ENCODE measurements at places on chromosomes 12 and 14.

GRCh38 chr14:74414403-74415114 is 11.5 kb downstream of the SYNDIG1L start:
- peak; percentile 9 for DNase-seq

DNA sequence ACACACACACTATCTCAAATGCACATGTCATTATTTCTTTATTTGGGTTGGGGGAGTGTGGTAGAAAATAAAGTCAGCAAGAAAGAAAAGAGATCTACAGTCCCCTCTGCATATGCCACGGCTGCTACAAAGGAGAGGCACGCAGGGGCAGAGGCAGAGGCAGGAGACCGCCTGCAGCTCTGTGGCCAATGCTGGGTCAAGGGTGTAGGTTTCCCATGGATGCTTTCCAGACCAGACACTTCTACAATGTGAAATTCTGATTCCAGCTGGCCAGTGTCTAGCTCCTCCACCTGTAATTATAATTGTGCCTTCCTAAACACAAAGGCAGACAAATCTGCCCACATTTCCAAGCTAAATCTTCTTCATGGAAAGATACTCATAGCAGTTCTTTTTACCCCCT is 19.2 kb downstream of the VPS37B start:
- DNase-seq, result no peak

- no peak for DNase-seq
These were observed 19.1 kb downstream of the ZFYVE1 start for GRCh38 chr14:73007835-73008234.

- no peak for DNase-seq
These were observed 416.6 kb downstream of the LRIG3 start for GRCh38 chr12:58503731-58504130.

GRCh38 chr12:111011999-111012600 is 91.7 kb upstream of the MYL2 start:
- DNase-seq, result no peak

DNA sequence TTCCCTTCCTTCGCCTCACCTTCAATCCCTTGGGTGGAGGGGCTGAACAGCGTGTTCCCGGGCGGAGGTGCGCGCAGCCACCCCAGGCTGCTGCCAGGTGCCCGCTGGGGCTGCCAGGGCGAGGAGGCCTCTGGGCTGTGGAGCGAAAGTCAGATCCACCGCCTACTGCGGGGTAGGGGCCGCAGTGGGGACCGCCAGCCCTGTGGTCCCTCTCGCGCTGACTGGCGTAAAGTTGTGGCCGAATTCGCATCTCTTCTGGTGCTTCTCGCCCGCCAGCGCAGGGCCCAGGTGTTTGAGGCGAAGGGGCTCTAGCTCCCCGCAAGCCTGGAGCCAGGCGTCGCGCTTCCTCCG is 6.9 kb upstream of the HOXC4 start:
- no peak for DNase-seq

GRCh38 chr12:124780752-124781685 is 82.6 kb downstream of the SCARB1 start:
- no peak for DNase-seq

GRCh38 chr12:57765003-57765697 is 1.7 kb downstream of the CYP27B1 start:
- DNase-seq, result peak; percentile 25

- DNase-seq, result no peak
These were observed 3.2 kb downstream of the KRT86 start for GRCh38 chr12:52277486-52278245.

DNA sequence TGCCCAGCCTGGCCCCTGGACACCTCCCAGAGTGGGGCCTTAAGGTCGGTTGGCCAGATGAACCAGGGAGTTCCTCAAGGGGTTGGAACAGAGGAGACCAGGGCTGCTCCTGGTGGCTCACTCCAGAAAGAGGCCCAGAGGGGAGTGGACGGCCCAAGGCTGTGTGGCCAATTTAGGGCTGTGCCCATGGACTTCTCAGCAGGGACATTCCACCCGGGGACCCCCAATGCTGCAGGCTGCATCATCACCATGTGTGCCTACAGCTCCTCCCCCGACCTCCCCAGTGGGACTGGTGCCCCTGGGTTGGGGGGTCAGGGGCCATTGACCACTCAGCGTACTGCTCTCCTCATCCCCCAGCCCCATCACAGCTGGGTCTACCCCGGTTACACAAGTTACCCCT is 17.6 kb upstream of the CYP46A1 start:
- no peak for DNase-seq

- DNase-seq, result peak; percentile 40
These were observed 725 bp downstream of the CHPT1 start for GRCh38 chr12:101697930-101698799.

GRCh38 chr12:53220694-53221202 is 11.3 kb downstream of the RARG start:
- DNase-seq, result peak; percentile 96

- peak; percentile 15 for DNase-seq
These were observed 203.6 kb downstream of the NUAK1 start for GRCh38 chr12:105935106-105935505.

GRCh38 chr14:64232944-64233343 is 61.2 kb downstream of the ESR2 start:
- DNase-seq, result no peak

DNA sequence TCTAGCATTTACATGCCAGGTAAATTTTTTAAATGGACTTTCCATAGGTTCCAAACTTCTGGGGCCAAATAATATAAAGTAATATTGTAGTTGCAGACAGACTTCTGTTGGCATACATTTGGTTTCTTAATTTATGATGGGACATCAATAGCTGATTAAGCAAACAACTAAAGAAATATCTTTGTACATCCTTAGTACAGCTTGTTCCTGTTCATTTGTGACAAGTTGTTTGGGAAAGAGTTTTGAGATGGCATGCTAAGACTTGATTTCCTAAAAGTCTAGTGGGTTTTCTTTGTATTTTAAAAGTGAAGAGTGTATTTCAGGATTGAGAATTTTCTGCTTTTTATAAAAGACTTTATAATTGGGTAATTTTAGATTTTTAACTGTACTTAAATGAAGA is 41.0 kb downstream of the CCDC91 start:
- no peak for DNase-seq

Data from fibroblast of skin of right quadriceps (primary cell).